ENCODE measurements at places on chromosomes 7 and 10.

GRCh38 chr7:130649004-130649790 is 19.4 kb downstream of the COPG2 start:
- no peak for DNase-seq

GRCh38 chr10:7872041-7872442 is 53.7 kb downstream of the TAF3 start:
- DNase-seq: no peak

GRCh38 chr7:116779216-116779615 is 83.2 kb upstream of the CAPZA2 start:
- no peak for DNase-seq

- peak; percentile 94 for DNase-seq
Measured at GRCh38 chr7:92178928-92179924, at the start of gene LRRD1. Gene LRRD1, minus strand, starts transcription at chr7:92179142. Its CDS starts 13,940 bp downstream, at chr7:92165202.

DNA sequence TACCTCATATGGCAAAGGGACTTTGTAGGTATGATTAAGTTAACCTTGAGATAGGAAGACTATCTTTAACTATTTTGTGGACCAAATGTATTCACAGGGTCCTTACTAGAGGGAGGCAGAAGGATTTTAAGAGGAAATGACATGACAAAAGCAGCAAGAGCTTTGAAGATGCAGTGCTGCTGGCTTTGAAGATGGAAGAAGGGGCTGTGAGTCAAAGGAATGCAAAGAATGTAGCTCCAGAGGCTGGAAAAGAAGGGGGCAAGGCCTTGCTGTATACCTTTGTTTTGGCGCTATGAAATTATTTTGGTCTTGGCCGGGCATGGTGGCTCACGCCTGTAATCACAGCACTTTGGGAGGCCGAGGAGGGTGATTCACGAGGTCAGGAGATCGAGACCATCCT is 3.2 kb upstream of the NRBF2 start:
- no peak for DNase-seq

DNA sequence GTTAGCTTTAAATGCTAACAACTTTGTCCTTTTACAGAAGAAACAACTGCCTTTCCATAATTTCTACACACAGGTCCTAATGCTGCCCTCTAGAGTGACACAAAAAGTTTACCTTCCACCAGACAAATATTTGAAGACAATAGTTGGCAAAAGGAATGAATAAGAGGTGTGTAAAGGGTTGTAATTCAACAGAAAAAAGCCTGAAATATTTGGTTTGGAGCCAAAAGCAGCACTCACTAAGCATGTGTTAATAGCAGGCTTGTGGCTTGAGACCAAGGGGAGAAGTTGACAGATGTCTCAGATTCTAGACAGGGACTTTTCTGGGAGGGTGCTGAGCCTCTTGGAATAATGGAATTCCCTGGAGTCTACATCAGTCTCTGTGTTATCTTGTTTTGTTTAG is 156.2 kb upstream of the GALNT17 start:
- no peak for DNase-seq

GRCh38 chr7:44043902-44044301 is 600 bp upstream of the DBNL start:
- no peak for DNase-seq

DNA sequence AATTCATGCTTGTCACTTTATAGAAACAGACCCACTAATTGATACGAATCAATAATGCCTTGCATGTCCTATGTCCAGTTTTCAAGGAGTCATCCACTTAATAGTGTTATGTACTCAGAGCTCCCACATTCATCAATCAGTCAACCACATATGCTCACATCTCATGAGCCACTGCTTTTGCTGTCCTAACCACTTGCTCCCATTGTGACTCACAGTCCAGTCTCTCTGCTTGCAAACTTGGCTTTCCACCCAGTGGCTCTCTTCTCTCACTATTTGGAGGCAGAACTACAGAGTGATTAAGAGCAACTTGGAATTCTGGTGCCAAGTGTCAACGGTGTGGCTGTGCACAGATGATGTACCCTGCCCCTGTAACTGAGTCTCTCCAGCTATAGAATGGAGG is 166.0 kb downstream of the SNX13 start:
- DNase-seq: no peak

- DNase-seq: peak; percentile 71
Measured at GRCh38 chr7:5596046-5596895, 172.6 kb upstream of the TNRC18 start.

DNA sequence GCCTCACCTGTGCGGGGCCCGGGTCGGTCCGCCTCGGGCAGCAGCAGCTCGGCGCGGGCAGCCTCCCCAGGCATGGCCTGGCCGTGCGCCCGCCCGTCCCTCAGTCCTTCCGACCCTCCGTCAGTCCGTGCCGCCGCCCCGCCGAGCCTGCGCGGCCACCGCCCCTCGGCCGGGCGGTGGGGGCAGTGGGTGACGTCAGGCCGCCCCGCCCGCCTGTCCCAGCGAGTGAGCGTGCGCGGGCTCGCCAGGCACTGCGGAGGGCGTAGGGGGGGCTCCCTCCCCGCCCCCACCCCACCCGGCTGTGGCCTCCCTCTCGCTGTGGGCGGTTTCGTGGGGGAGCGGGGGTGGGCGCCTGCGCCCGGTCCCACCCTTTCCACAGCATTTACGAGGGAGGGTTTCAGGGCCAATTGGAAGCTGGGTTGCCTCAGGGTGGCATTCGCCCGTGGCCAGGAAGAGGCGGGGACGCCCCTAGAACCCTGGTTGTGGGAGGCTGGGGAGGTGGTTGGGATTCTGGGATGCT is at the start of gene NACAD:
TSS of gene NACAD (minus strand) at position 149 of the 520 bp plus-strand sequence. CDS start at position 74, 75 bp downstream.
- no peak for DNase-seq

DNA sequence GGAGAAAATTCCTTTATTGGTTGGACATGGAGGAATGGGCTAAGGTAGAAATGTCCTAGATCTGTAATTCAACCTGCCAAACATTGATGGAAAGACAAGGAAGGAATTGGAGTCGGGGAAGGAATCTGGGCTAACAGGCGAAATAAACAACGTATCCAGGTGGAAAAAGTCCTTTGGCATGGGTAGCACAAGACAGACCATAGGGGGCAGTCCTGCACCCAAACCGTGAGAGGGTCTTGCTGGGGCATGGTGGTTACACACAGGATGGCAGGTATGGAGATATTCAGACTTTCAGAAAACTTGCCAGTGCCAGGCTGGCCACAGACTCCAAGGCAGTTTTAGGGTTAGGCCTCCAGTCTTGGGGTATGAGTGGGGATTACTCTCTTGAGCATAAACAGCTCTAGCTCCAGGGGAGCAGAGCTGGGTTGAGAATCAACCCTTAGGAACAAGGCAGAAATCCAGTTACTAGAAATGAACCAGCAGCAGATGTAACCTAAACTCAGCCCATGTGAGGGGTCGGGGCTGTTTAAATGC is 188.6 kb upstream of the GDF10 start:
- no peak for DNase-seq

- DNase-seq: no peak
Measured at GRCh38 chr10:73076360-73077183, 20.1 kb downstream of the P4HA1 start.

DNA sequence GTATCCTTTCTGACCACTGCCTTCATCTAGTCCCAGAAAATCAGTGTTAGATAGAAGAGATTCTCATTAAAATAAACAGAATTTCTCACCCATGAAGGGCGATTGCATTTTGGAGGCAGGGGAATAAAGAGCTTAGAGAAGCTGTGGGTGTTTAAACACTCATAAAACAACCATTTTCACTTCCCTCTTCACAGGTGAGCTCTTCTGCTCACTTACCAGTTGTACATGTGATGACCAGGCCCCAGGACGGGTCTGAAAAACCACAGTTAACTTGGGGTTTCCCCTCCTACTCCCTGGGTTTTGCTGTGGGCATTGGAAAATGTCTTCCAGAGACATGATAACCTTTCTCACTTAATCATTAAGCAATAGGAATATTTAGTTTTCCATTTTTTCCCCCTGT is 411.6 kb upstream of the DPP6 start:
- no peak for DNase-seq

DNA sequence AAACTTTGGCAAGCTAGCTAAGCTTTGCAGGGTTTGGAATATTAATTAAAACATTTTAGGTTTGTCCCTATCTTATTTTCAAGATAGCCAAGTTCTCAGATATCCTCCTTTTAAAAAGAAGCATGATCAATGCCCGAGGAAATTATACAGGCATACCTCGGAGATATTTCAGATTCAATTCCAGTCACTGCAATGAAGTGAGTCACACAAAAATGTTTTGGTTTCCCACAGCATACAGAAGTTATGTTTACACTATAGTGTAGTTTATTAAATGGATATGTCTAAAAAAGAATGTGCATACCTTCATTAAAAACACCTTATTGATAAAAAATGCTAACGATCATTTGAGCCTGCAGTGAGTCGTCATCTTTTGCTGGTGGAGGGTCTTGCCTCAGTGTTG is 382.9 kb upstream of the NPVF start:
- no peak for DNase-seq

DNA sequence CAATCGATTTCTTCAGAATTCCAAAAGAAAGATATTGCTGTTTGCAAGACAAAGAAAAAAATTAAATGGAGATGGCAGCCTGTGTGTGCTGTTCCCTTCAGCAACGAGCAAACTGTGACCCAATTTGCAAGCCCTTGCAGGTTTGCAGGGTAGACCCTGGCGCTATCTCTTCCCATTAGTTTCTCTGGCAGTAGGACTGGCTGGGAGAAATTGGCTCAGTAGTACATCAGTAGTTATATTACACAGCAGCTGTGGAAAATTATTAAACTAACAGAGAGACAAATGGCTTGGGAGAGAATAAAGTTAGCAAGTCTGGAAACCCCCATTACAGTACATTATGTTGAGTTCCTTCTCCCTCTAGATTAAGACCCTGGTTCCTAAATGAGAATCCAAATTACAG is 116.4 kb upstream of the ITGB1 start:
- no peak for DNase-seq
